ENCODE measurements at places on chromosomes 6 and 20.
A peak's percentile ranks its signal among the peaks of the same experiment; 100 is the strongest.

DNA sequence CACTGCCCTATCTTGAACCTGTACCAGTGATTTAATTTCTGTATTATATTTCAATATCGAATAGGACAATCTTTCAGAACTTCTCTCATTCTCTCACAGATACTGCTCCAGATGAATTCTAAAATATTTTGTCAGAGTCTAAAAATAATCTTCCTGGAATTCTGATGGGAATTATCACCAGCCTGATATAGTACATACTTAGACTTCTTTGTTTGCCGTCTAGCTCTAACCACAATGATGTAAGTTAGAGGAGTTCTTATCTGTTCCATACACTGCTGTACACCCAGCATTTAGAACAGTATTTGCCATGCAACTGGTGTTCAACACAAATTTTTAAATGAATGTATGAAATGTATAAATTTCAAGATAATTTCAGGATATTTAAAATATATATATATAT, 1.3 kb upstream of the HUS1B start:
- no peak for DNase-seq

GRCh38 chr6:98324446-98324845, 509.9 kb upstream of the POU3F2 start:
- DNase-seq: no peak

GRCh38 chr6:37488476-37488875, 11.2 kb downstream of the CCDC167 start:
- peak; percentile 57 for DNase-seq

DNA sequence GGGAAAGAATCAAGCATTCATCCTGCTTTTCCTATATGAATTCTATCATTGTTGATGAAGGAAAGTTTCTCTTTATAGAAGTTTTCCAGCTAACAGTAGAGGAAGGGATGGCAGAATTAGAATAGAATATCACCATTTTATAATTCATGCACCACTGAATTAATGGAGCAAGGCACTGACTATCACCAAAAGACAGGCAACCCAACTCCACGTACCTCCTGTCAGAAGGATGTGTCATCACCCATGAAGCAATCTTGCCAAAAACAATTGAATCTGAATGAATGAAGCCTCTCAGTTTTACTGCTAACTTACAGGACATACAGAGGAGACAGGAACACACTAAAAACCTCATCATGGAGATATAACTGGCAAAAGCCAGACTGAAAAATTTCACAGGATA, 122.4 kb downstream of the NFATC2 start:
- no peak for DNase-seq

- DNase-seq: peak; percentile 29
Observed at GRCh38 chr6:82248273-82248735, 760 bp upstream of the IBTK start.

GRCh38 chr6:11586536-11586935, 49.0 kb downstream of the TMEM170B start:
- no peak for DNase-seq

DNA sequence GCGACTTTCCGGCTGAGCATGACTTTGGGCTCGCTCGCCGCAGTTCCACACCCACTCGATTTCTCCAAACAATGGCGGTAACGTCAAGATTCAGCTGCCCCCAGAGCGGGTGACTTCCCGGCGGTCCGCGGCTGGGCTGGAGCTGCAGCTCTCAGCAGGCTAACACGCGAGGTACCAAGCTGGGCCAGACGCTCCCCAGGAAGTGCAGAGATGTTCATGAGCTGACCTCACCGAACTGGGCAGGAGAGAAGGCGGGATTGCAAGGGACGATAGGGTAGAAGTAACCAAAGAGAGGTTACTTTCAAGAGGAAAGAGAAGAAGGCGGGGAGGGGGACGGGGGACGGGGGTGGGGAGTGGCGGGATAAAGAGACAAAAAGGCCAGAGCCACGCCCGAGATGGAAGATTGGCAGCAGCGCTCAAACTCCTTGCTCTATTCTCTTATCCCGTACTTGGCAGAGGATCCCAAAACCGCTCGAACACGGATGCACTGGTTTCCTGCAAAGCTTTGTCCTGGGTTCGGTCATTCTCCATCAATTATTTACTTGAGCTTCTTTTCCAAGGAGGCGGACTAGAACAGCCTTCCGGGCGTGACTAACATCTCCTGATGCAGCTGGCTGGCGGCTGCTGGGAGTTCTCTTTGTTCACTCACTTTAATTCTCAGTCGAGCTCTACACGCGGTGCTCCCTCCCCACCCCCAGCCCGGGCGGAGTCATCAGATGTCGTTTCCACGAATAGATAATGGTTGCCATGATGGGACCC, at the start of gene MTCL3:
MTCL3 (minus strand) TSS at position 626 of the 759 bp plus-strand sequence.
- DNase-seq: peak; percentile 55

DNA sequence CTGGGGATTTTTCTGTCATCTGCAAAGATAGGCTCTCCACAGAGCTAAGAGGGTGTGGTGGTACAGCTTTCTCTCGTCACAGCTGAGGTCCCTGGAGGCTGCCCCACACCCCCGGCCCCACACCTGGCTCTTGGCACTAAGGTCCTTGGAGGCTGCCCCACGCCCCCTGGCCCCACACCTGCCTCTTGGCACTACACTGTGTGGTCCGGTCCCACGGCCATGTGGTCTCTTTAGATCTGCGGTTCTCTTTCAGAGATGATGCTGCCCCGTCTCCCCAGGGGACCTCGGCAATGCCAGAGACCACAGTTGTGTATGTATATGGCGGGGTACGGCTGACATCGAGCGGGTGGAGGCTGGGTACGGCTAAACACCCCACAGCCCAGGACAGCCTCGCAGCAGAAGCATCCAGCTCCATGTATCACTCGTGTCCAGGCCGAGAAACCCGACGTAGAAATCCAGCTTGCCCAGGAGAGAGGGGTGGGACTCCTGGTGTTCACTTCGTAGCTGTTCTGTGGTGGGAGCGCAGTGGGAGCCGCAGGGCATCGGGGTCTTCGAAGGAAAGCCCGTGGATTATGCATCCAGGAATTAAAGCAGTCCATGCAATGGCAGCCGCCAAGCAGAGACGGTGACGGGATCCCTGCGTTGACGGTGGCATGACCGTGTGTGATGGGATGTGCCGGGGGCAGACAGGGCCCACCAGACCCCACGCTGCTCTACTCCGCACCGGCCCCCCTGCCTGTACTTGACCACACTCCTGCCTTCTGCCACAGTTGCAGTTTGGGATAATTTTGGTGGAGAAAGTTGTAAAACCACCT, 292.1 kb downstream of the CDH4 start:
- DNase-seq: no peak

DNA sequence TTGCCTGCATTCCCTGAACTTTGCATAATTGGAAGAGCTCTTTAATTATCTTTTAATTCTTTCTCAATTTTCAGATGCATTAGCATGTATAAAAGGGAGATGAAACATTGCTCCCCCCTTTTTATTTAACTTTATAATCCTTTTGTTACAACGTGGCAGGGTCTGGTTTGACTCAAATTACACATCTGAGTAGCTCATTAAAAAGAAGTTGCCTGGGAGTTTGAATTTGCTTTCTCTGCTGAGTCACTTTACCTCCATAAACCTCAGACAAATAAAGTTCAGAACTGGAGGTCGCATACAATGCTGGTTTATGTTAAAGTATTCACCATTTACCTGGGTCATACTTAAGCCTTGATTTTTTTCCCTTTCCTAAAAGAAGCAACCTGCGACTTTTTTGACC, 495.2 kb downstream of the PREX1 start:
- DNase-seq: no peak

DNA sequence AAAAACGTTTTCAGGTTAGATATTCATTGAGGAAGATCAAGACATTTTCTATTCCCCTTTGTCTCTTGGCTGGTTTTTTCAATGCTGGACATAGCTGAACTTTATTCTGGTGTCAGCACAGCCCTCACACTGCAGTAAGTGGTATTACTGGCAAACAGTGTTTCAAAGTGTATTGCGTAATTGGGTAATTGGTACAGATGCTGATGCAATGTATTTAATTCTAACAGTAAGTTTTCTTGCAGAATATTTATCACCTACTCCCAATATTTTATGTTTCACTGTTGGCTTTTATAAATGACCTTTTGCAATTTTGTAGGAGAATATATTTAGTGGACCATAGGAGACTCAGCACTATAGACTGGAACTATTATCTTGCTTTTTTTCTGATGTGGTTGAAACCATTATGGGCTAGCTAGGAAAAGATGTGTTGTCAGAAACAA, 287.6 kb upstream of the SOX4 start:
- no peak for DNase-seq

DNA sequence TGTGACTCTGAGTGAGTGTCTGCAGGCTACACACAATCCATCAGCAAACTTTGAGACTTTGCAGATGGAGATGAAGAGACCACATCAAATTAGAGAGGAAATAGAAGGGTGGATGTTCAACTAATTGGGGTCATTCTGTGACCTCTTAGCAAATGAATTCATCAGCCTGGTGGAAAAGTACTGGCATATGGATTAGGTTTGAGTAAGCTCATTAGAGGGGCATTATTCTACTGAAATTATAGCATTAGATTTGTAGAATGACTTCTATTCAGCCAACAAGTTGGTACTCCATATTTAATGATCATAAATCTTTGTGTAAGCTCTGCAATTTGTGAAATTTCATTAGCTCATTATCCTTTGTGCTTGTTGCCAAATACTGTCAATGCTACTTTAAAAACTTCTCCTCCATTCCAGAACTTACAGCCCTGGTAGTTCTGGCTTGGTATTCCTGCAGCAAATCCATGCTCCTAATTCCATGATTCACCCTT, 63.8 kb downstream of the ADTRP start:
- no peak for DNase-seq

- no peak for DNase-seq
Observed at GRCh38 chr6:16911088-16911487, 149.8 kb upstream of the ATXN1 start.

DNA sequence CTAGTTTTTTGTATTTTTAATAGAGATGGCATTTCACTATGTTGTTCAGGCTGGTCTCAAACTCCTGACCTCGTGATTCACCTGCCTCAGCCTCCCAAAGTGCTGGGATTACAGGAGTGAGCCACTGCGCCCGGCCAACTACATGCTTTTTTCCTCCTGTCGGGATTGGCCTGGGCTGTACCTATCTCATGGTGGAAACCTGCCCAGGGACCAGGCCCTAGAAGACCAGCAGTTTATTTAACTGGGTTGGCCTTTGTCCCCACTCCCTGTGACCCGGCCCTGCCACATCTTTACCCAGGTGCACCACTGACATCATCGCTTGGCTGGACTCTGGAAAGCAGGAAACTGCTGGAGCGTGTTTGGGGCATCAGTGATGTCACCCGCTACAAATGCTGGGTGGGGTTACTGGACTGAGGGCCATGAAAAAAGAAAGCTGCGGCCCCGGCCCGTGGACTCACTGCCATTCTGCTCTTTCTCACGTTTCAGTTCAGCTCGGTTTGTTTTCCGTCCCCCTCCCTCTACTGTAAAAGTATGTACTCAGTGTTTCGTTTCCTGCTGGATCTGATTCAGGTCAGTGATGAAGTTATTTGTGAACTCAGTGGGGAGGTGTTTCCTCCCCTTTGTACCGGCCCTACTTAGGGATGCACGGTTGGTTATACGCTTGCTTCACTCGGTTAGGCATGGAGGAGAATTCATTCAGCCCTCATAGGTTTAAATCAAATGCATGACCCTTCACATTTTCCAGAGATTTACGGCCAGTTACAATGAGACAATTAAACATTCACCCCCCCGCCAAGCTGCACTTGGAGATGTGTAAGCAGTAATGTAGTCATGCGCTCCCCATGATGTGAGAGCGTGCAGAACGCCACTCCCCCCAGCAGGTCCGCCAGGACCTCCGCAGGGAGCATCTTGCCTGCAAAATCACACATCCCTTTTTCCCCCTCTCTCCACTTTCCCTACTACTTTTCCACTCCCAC, 179.3 kb downstream of the MTHFD1L start:
- DNase-seq: no peak

DNA sequence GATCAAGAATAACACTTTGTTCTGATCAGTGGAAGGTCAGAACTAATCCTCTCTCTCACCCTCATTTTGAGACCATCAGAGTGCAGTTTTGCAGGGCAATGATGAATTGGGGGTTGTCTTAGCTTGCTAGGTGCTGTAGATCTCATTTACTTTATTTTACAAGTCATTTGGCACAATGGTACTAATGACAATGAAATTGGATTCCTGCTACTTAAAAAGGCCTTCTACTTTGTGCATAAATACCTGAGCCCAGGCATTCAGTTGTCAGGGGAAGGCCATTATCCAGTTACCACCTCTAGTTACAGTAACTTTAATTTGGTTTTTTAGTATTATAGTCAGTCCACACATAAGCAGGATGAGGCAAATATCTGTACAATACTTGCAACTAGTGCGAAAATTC, 240.0 kb downstream of the HDGFL1 start:
- DNase-seq: no peak

Data from stimulated activated CD4-positive, alpha-beta T cell treated with anti-CD3 and anti-CD28 coated beads, Interleukin-1b, Interleukin-23, amount 100 ng/mL, for 48 hours (primary cell).